ENCODE measurements at places on chromosomes 3 and 15.

DNA sequence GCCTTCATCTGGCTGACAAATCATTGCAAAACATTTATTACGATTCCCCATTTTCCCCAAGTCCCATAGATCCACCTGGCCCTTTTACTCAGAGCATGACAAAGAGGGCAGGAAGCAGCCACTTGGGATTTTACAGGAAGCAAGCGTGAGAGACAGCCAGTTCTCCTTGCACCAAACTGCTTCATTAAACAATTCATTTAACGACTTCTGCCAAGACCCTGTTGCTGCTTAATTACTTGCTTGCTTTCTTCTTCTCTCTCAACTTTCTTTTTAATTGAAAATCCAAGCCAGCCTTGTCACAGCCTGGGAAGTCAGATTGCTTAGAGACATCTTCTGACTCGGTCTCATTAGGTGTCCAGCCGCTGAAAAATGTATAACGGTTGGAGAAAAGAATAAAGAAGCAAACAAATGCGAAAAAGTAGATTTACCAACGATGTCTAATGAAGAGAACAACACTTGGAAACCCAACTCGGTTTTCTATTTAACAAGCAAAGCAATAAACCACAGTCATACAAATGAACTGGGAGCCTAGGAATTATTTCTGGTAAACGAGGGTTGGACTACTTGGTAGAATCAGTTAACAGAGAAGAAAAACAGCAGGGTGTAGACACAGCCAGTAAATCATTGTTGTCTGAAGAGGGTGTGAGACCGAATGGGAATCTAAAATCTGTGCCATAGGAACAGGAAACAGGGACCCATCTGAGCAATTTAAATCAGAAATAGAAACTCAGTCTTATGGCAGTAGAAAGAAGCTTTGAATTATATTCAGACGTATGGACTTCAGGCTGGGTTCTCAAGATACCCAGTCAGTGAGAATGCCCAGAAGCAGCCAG is 298.3 kb downstream of the LRRC3B start:
- DNase-seq, result no peak

DNA sequence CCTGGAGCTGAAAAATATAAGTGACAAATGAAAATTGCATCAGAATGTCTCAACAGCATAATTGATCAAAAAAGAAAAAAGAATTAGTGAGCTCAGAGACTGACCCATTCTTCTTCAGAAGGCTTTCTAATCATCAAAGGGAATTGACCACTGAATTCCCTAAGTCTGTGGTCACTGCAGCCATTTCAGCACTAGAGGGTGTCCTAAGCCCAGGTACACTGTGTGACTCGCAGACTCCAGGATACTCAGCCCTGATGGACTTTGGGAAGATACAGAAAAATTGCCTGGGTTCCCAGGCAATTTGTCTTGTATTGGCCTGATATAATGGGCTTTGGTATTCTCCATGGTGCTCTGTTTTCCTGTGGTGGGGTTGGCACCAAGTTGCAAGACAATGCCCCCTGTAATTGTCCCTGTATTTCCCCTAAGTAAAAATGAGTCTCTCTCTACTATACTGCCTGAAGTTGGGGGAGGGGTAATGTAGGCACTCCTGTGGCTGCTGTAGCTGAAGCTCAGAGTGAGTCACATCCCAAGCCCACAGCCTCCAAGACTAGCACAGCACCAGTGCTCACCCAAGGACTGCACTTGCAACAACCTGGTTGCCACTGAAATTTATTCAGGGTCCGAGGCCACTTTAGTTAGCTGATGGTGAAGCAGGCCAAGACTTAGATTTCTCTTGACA is 256.0 kb upstream of the STAC start:
- DNase-seq, result no peak

DNA sequence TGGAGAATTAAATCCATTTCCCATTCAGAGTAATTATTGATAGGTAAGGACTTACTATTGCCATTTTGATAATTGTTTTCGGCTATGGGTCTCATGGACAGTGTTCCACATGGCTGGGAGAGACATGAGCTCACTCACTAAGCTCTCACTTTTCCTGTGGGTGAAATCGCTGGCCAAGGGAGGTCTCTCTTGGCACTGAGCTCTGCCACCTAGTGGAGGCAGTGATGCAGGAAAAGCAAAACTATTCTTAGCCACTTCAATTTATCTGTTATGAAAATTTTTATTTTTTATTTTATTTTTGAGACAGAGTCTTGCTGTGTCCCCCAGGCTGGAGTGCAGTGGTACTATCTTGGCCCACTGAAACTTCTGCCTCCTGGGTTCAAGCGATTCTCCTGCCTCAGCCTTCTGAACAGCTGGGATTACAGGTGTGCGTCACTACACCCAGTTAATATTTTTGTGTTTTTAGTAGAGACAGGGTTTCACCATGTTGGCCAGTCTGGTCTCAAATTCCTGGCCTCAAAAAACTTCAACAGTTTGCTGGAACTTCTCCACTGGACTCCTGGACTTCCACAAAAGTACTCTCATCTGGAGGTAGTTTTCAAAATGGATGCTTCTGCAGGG is 4.7 kb upstream of the RNF13 start:
- DNase-seq, result peak; percentile 19

GRCh38 chr3:105322570-105323273 is 44.0 kb upstream of the ALCAM start:
- DNase-seq, result no peak

DNA sequence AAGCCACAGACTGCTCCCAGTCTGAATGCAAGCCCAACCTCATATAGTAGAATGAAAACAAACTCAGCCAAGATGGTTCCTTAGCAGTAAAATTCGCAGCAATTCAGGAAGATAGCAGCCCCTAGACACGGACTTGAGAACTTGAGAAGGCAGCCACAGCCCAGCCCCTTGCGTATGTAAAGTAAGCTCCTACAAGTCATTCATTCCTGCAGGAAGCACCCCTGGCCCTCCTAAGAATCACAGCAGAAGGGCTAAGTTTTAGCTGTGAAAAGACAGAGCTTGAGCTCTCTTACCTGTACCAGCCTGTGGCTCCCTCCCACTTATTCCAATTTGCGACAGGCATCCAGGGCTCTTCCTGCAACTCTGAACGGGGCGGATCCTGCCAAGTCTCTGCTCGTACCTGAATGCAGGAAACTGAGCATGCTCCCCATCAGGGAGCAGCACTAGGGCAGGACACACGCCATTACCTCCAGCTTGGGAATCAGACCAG is 136.4 kb downstream of the MAGI1 start:
- no peak for DNase-seq

DNA sequence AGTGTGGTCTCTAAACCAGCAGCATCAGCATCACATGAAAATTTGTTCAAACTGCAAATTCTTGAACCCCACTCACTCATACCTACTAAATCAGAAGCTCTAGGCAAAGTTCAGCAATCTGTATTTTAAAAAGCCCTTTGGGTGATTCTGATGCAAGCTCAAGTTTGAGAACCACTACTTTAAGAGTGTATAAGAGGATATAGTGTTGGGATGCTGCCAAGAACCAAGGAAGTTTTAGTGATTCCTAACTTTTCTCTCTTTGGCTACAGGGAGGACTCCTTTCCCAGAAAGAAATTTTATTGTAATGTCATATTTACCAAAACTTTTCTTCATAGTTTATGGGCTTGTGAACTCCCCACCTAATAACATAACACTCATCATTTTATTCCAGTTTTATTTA is 422.2 kb downstream of the TBC1D5 start:
- DNase-seq, result no peak

DNA sequence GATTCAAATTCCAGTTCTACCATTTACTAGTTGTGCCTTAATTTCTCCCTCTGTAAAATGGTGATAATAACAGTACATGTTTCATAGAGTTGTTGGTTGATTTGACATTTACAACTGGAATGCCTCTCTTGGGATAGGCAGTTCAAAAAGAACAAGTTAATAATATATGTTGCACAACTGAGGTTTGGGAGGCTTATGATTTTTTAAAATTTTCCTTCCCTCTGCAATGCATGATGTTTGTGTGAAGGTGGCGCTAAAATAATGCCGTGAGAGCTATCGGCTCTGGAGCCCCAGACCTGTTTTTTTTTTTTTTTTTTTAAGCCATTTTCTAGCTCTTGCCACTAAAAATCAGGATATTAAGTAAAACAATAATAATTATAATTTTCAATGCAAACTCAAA is 18.6 kb downstream of the DNAJB11 start:
- DNase-seq, result no peak

DNA sequence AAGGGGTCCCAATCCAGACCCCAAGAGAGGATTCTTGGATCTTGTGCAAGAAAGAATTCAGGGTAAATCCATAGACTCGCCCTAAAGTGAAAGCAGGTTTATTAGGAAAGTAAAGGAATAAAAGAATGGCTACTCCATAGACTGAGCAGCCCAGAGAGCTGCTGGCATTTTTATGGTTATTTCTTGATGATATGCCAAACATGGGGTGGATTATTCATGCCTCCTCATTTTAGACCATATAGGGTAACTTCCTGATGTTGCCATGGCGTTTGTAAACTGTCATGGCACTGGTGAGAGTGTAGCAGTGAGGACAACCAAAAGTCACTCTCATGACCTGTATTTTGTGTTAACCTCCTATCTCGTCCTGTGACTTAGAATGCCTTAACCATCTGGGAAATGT is 142.2 kb downstream of the DOCK3 start:
- DNase-seq, result no peak
